Lower lobe of right lung (tissue), 2 donors: ENCODE measurements at places on chromosomes 7 and 10. TPM values are rescaled to one million over a fixed set of nuclear protein-coding genes. Genes with fewer than 3 reads are reported as not detected.

GRCh38 chr10:3622427-3622826 lies 162.6 kb downstream of the KLF6 start:
- H3K4me3 ChIP-seq = no peak overlapping the region
- H3K36me3 ChIP-seq = no peaks in the 10 kb centered on the region
- H3K27ac ChIP-seq = no peak overlapping the region
- H3K4me1 ChIP-seq = peaks cover 4% of the 10 kb centered on the region
- no peaks in the 10 kb centered on the region for H3K27me3 ChIP-seq
- DNase-seq = no peak

DNA sequence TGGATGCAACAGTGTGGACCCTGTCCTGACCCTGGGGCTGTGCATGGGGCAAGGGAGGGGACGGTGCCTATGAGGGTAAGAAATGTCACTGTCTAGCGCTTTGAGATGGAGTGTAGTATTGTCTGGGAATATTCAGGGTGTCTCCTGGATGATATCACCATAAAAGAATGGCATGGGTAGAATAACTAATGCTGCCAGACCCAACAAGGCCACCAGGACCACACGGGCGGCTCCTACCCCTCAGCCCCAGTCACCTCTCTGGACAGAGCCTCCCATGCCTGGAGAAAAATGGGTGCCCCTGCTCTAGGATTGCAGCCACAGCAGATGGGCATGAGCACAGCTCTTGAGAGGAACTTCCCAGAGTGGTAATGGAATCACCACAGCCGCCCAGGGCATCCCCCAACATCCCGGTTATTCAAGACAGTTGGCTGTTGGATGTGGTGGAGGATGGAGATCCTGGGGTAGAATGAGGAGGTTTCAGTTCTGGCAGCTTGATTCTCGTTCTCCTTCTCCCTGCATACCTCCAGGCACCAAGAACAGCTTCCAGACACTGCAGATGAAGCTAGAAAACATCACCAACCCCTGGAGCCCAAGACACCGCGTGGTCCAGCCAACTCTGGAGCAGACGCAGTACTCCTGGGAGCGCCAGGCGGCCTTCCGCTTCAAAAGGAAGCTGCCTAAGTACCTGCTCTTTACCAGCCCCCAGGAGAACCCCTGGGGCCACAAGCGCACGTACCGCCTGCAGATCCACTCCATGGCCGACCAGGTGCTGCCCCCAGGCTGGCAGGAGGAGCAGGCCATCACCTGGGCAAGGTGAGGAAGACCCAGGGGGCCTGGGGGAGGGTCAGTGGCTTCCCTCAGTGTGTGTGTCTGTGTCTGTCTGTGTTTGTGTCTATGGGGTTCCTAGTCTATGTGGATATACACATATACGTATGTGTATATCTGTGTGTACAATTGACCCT lies 6.2 kb downstream of the AOC1 start:
- no peaks in the 10 kb centered on the region for H3K36me3 ChIP-seq
- no peak overlapping the region for H3K27ac ChIP-seq
- no peaks in the 10 kb centered on the region for H3K4me1 ChIP-seq
- no peaks in the 10 kb centered on the region for H3K27me3 ChIP-seq
- no peak overlapping the region for H3K4me3 ChIP-seq

DNA sequence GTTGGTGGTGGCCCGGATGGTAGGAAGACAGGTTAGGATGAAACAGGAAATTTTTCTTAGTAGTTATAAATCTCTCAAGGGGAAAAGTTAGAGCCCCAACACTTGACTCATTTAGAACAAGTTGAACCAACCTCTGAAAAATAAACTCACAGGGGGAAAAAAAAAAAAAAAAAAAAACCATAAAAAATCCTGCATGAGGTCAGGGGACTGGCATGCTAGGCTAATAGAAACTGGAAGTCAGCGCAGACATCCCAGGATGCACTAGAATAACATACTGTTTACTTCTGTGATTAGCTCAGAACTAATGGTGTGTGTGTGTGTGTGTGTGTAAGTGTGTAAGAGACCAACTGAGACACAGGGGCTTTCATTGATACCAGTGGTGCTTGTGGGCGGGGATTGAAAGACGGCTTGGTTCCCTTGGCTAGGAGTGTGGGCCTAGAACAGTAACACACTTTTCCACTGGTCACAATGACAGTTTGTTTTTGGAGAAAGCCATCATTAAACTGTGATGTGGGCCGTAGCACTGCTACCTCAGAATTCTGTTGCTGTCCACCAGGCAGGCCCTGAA lies 491.6 kb upstream of the GALNT17 start:
- H3K27me3 ChIP-seq = no peaks in the 10 kb centered on the region
- no peak overlapping the region for H3K27ac ChIP-seq
- H3K4me1 ChIP-seq = no peaks in the 10 kb centered on the region
- no peak overlapping the region for H3K4me3 ChIP-seq
- no peaks in the 10 kb centered on the region for H3K36me3 ChIP-seq

- DNase-seq = peak; percentile 55
- no peaks in the 10 kb centered on the region for H3K4me1 ChIP-seq
- H3K36me3 ChIP-seq = no peaks in the 10 kb centered on the region
- H3K4me3 ChIP-seq = peak overlapping the region; percentile 33
- H3K27ac ChIP-seq = no peak overlapping the region
These were observed 55.1 kb downstream of the CYCS start for GRCh38 chr7:25069900-25070443.

DNA sequence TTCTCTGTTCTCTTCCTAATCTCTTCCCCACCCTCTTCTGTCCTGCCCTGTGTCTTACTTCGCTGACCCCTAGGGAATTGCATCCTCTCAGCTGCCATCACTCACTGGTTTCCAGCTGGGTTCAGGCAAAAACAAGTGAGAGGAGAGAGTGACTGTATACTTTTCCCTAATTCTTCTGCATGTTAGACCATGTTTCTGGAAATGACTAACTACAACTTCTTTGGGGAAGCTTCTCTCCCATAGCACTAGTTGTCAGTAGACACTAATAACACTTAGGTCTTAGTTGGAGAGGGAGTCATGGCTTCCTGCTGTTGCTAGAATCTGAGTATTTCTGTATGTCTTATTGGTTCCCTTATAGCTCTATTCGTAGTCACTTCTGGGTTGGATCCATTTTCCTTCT lies 299.0 kb upstream of the FZD1 start:
- H3K27ac ChIP-seq = no peak overlapping the region
- H3K36me3 ChIP-seq = no peaks in the 10 kb centered on the region
- H3K27me3 ChIP-seq = no peaks in the 10 kb centered on the region
- H3K4me3 ChIP-seq = no peak overlapping the region

- no peak for DNase-seq
- H3K4me1 ChIP-seq = no peaks in the 10 kb centered on the region
- peak overlapping the region; percentile 14 for H3K4me3 ChIP-seq
- no peak overlapping the region for H3K27ac ChIP-seq
These were observed 152.5 kb downstream of the LCOR start for GRCh38 chr10:96984541-96985131.

DNA sequence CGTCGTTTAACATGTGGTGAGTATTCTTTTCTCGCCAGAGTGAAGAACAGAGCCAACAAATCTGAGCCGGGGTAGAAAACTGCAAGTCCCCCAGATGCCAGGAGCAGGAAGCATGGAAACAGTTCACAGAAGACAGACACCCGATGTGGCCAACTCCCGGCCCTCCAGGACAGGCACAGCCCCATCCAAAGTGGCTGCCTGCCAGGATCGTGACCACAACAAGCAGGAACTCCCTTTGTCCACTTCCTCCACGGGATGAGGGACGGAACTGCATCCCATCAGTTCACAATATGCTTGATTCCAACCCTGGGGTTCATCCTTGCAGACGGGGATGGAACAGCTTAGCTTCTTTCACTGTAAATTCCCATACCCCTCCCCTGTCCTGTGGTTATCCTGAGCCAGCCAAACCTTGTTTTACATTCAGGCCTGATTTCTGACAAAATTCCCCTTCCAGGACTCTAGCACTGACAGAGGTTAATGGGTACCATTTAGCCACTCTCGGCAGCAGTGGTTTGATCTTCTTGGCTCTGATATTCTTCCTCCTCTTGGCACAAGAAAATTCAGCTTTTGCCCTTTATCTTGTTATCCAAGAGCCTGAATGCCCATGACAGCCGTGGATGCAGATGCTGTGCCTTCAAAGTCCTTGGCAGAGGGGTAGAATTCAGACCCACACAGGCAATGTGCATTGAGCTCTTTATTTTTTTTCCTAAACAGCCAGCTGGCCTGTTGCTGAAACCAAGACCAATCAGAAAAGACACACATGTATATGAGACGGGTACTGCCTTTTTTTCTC lies 105.5 kb upstream of the FAM204A start:
- no peaks in the 10 kb centered on the region for H3K36me3 ChIP-seq
- H3K27ac ChIP-seq = no peak overlapping the region
- no peaks in the 10 kb centered on the region for H3K4me1 ChIP-seq

DNA sequence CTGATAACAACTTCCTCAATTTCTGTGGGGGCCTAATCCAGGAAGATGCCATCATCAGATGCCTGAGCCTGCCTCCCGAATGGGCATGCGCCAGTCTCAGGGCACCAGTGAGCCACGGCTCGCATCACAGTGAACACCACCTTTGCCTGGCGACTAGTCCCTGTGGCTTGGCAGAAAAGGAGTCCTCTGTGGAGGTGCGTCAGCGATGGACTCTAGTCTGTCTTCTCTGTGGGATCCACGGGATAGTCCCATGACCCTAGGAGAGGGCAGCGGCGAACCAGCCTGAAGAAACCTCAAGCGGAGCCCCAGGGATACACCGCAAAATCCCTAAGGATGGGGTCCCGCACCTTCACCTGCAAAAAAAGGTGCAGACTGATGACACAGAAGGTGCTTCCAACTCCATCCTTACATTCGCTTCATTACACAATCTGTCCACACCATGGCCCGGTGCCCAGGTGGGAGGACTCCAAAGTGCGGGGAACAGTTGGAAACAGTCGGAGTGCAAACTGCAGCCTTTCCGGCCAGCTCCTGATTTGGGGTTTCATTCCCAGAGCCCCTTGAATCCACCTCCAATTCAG lies 35.1 kb upstream of the ZNF273 start:
- no peaks in the 10 kb centered on the region for H3K4me1 ChIP-seq
- no peaks in the 10 kb centered on the region for H3K27me3 ChIP-seq
- no peak overlapping the region for H3K27ac ChIP-seq
- H3K36me3 ChIP-seq = no peaks in the 10 kb centered on the region

GRCh38 chr7:67878808-67879207 lies 882.2 kb downstream of the TYW1 start:
- no peaks in the 10 kb centered on the region for H3K4me1 ChIP-seq
- H3K27ac ChIP-seq = no peak overlapping the region
- no peak for DNase-seq
- H3K36me3 ChIP-seq = no peaks in the 10 kb centered on the region
- no peak overlapping the region for H3K4me3 ChIP-seq
- H3K27me3 ChIP-seq = no peaks in the 10 kb centered on the region

DNA sequence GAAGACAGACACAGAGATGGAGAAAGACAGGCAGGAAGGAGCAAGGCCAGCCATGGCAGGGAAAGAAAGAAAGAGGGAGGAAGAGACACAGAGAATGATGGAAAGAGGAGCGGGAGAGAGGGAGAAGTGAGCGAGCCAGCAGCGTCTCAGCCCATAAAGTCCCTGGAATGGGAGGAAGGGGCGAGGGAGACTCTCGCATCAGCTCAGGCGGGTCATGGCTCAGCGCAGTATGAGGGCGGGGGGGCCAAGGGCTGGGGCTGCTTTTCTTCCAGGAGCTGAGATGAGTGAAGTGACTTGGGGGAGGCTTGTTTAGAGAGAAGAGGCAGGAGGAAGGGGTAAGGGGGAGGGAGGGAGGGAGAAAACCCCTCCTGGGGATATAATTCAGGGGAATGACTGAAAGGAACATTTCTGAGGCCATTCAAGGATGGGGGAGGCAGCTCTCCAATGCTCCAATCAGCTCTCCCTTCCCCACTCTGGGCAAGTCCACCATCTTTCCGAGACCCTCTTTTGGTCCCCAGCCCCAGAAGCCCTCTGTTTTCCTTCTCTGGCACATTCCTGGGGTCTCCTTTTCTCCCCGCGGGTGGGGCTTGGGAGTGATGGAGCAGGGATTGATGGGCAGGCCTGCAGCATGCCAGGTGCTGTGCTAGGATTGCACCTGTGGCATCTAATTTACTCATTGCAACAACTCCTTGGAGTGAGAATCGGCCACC lies 87.9 kb downstream of the HIF1AN start:
- no peaks in the 10 kb centered on the region for H3K4me1 ChIP-seq
- DNase-seq = no peak
- no peak overlapping the region for H3K4me3 ChIP-seq
- H3K27ac ChIP-seq = no peak overlapping the region
- H3K36me3 ChIP-seq = no peaks in the 10 kb centered on the region

ADAM12 gene
- 0.92 TPM for total RNA-seq

NEBL gene
- 96.4 TPM for total RNA-seq

MCU gene
- 24.2 TPM for total RNA-seq
